ENCODE measurements at places on chromosomes 12 and 14. TPM values are rescaled to one million over a fixed set of nuclear protein-coding genes. Genes with fewer than 3 reads are reported as not detected.

Gene POTEM
- not detected for total RNA-seq

DNA sequence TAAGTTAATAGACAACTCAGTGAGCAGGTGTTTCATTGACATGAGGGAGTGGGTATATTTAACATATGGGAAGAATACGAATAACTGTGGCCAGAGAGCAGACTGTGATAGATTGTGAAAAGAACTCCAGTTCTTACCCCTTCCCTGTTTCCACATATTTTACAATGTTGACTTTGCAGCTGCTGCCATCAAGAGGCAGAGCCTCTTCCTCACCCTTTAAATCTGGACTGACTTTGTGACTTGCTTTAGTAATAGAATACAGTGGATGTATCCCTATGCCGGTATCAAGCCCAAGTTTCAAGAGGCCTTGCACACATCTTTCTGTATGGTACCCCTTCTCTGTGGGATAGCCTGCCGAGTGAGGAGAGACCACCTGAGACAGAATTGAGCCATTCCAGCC is 356.7 kb downstream of the ETNK1 start:
- no peak for DNase-seq

Gene KLRB1
- total RNA-seq = not detected

- no peak for DNase-seq
Observed at GRCh38 chr14:96309133-96309895, 53.3 kb downstream of the BDKRB1 start.

DNA sequence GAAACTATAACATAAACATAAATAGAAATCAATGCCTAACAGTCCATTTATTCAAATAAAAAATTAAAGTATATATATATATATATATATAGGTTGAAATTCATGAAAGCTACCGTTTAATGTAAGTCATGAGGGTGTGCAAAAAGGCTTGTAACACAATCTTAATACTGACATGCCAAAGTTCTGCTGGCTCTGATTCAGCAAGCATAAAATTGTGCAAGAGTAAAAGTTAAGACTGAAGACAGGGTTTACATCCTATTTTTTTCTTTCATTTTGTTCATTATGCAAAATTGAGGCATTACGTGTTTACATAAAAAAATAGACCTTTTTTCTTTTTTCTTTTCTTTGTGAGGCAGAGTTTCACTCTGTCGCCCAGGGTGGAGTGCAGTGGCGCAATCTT is 984.2 kb downstream of the FSCB start:
- no peak for DNase-seq

Gene EPS8
- total RNA-seq = 35.0 TPM

DNA sequence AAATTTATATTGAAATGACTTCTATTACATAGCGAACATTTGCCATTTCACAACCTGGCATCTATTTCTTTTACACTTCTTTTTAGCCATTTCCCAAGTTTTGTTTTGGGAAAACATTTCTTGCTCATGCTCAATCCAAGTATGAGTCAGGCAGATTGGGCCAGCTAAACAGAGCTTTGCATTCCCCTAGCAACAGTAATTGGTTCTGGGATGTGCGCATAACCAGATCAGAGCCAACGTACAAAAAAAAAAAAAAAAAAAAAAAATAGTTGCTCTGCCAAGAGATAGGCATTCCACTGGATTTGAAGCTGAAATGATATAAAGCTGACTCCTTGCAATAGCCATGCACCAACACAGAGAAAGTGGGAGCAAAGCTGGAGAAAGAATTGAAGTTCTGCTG is 37.5 kb downstream of the PLCZ1 start:
- no peak for DNase-seq

Gene ITGA7
- 0.20 TPM for total RNA-seq

- no peak for DNase-seq
Observed at GRCh38 chr14:82345184-82345583, 811.5 kb upstream of the SEL1L start.

Gene CCDC63
- not detected for total RNA-seq

DNA sequence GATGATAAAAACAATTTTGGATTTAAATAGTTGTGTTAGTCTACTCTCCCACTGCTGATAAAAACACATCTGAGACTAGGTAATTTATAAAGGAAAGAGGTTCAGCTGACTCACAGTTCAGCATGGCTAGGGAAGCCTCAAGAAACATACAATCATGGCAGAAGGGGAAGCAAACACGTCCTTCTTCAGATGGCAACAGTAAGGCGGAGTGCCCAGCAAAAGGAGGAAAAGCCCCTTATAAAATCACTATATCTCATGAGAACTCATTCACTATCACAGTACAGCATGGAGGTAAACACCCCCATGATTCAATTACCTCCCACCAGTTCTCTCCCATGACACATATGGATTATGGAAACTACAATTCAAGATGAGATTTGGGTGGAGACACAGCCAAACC is 632.1 kb downstream of the SLC16A7 start:
- DNase-seq = no peak

DNA sequence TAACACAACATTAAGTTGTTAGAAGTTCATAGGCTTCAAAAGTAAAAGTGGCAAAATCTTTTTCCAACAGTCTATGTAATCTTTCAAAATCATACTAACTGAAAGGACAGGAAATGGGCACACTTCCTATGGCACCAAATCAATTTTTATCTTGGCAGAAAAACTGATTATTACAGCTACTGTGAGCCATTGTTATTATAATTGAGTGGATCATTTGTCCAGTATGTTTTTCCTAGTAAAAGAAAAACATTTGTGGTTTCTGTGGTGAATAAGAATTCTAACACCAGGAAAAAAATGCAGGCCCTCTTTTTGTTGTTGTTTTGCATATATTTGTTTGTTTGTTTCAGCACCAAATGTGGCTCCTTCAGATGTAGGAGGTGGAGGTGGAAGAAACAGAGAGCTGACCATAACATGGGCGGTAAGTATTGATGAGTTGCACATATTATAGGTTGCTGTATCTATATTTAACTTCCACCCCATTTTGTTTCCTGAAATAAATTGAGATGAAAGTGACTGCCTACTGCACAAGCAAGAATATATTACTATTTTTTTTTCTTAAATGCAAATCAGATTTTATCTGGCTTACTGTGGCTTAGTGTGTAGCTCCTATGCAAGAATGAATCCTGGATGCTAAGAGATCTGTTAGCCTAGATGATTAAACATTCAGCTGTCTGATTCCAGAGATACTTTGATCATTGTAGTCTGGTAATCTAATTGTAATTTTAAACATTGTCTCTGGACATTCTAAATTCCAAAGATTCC is 174.1 kb upstream of the PDZRN4 start:
- no peak for DNase-seq

DNA sequence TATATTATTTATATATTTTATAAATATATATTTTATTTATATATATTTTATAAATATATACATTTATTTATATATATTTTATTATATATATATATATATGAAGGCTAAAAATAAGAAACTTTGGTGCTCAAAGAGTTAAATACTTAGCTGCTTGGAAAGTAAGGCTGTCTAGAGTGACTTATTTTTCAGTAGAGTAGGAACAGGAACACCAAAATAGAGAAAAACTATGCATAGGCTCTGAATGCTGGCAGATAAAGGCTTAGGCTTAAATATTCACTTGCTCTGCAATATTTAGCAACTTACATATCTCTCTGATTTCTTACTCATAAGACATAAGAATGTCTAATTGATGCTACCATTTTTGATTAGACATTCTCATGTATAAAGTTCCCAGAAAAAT is 991.2 kb downstream of the VRK1 start:
- no peak for DNase-seq

GRCh38 chr12:64663015-64663414 is 52.7 kb downstream of the RASSF3 start:
- no peak for DNase-seq

Gene SLCO1B1
- total RNA-seq = not detected

Gene IKZF4
- 0.86 TPM for total RNA-seq
